Caudate nucleus (tissue), 63 donors: ENCODE measurements at places on chromosomes 7 and 10.

GRCh38 chr7:130938661-130939060 lies 204.7 kb upstream of the KLF14 start:
- DNase-seq = no peak

DNA sequence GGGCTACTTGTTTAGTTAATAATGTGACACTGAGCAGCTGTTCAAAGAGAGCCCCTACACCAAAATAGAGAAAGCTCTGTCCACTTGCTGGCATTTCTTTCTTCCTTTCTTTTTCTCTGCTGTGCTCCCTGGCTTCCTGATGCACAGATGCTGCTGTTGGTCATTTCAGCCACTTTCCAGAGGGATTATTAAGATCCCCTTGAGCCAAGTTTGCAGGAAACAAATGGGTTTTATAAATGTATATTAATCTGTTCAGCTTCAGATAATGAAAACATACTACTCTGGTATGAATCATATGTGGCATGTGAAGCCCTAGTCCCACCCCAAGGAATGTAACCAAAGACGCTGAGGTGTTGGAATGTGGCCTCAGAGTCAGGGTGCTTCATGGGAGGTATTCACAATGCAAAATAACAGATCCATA lies 638.2 kb upstream of the FZD8 start:
- DNase-seq = no peak

DNA sequence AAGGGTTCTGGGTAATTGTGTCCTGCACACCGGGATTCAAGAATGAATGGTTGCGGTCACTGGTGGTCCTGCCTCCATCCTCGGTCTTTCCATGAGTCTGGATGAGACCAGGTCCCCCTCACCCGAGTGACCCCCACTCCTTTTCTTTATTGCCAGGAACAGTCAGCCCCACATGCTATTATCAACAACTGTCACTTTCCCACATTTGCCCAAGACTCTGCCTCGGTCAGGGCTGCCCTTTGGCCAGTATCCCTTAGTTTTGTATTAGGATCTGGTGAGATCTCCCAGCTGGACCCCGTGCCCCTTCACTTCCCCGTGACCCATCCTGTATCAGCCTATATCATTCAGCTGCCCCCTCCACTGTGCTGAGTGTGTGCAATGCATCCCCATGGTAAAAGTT lies 288.3 kb downstream of the ADARB2 start:
- no peak for DNase-seq

DNA sequence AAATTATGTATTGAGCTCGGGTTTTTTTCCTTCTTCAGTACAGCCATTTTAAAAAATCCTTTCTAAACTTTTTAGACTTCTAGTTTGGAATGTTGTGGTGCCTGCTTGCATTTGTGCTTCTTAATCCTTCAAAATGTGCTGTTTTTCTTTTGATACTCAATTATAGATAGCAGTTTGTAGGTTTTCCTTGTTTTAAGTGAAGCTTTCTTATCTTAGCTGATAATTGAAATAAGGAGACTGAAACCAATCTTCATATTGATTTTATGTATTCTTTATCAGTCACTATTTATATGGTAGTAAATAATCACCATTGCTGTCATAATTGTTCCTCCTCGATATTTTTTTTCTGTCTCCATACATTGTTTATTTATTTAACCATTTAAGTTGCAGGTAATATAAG lies 56.6 kb downstream of the TAF3 start:
- no peak for DNase-seq

DNA sequence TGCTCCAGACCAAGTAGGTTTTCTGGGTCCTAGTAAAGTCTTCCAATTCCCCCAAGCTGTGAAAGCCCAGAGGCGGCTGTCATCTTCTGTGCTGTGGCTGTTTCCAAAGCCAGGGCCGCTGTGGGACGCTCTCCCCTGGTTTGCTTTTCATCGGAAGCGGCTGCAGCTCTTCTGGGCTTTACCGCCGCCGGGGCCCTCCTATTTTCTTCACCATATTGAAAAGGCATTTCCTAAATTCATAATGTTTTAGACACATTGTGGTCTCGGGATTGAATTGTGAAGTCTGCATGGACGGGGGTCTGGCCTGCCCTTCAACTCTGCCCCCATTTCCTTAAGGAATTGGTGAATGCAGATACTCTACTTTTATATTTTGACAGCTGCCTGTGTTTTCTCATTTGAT lies 551.4 kb upstream of the MGMT start:
- DNase-seq = no peak

DNA sequence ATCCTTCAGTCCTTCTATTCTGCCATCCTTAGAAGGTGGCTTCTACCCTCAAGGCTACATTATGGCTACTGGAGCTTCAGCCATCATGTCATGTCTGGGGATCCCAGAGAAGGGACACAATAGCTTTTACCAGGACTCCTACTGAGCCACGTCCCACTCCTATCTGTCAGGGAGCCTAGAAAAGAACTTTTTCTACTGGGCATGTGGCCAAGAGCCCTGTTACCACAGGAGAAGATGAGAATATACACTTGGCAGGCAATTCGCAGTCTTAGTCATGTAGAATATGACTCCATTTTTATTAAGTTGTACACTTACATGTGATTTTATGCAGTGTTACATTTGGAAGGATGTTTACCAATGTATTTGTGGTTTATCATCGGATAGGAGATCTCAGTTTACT lies 64.6 kb upstream of the KCNMA1 start:
- DNase-seq = no peak

DNA sequence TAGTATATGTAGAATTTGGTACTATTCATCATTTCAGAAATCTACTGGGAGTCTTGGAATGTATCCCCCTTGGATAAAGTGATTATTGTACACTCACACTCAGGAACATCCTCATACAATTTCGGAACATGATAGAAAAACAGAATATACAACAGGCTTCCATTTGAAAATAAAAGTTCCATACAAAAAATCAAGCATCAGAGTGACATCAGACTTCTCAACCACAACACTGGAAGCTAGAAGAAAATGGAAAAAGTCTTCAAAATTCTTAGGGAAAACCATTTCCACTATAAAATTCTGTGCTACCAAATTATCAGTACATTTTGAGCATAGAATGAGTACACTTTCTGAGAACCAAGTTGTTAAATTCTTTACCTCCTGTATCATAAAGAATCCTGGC lies 8.8 kb downstream of the LYZL1 start:
- no peak for DNase-seq

DNA sequence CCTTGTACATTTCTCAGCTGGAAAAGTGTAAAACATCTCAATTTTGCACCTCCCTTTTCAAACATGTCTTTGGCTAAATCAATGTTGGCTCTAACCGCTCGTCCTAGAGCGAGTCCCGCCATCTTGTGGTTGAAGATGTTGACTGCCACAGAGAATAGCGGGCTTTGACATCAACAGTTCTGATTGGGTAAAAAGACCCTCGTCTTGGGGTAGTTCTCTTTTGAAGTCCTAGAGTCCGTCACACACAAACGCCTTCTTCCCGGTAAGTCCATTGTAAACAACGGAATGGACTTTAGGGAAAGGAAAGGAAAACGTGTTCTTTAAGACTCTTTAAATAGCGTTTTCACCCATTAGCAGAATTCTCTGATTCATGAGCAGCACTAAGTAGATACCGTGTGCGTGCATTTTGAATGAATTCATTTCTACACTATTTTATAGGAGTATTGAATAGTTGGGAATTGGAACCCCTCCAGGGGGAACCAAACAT lies 452 bp upstream of the RPP30 start:
- peak; percentile 38 for DNase-seq

GRCh38 chr10:63819753-63820329 lies 298.6 kb downstream of the REEP3 start:
- no peak for DNase-seq

- DNase-seq = no peak
These were observed 359.4 kb upstream of the CELF2 start for GRCh38 chr10:10658172-10658785.

DNA sequence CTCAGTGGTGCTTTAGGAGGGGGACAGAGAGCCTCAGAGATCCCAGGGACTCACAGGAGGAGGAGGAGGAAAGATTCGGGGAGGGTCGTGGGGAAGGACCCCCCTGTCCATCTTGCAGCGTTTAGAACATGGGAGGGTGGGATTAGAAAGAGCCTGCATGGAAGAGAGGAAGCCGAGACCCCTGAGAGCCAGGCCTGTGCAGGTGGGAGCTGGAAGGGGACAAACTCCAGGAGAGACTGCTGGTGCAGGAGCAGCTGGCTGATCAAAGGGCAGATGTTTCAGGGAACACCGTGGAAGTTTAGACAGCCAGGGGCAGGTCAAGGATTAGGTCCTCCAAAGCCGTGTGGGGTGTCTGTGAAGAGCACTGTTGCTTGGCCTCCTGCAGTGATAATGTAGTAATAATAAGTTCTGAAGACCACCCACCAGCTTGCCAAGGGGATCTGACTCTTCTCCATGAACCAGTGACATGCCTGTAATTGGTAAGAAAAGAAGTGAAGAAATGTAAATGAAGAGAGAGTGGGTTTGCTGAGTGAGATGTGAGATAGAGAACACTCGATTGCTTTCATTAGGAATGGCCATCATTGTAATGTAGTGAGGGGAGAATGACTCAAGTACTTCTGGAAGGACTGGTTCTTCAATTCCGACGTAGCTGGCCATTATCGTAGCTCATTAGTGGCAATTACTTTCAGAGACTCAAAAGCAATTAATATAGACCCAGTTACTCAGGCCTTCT lies 425.6 kb downstream of the PAXIP1 start:
- DNase-seq = no peak

GRCh38 chr10:106312087-106312486 lies 852.4 kb downstream of the SORCS1 start:
- DNase-seq = no peak

DNA sequence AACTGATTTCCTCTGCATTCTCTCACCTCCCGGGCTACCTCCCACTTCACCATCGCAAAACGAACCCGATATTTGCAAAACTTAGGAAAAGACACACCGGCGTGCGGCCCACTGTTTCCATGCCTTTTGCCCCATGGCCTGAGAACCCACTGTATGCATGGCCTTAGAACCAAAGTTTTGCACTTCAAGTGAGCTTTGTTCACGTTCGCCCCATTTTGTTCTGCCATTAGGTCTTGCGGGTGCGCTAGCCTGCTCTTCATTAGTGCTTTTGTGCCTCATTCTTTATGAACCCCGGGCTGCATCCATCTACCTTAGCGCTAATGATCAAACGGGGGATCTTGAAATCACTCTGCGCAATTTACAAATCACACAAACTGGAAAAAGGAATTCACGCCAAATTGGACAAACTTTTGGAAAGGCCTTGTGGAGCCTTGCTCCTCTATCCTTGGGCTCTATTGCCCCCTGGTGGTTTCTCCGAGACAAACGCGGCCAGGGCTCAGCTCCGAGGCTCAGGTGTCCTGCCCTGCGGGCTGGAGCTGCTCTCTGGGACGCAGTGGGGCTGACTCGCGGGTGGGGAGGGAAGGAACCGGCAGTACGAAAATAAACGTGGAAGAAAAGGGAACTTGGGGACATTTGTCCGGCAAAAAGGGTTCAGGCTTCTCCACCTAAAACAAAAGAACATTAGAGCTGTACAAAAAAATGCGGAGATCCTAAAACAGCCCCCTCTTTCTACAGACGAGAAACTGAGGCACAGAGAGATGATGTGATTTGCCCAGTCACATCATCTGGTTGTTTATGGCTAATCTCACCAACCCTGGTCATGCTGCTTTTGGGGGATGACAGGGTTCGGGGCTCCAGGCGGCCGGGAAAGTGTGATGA lies 300.4 kb upstream of the NFE2L3 start:
- DNase-seq = peak; percentile 84

GRCh38 chr10:133474665-133475424 lies 21.1 kb downstream of the SCART1 start:
- no peak for DNase-seq

GRCh38 chr7:18997477-18998150 lies 119.8 kb downstream of the TWIST1 start:
- no peak for DNase-seq

GRCh38 chr7:108071551-108071950 lies 58.6 kb downstream of the LAMB4 start:
- DNase-seq = no peak

DNA sequence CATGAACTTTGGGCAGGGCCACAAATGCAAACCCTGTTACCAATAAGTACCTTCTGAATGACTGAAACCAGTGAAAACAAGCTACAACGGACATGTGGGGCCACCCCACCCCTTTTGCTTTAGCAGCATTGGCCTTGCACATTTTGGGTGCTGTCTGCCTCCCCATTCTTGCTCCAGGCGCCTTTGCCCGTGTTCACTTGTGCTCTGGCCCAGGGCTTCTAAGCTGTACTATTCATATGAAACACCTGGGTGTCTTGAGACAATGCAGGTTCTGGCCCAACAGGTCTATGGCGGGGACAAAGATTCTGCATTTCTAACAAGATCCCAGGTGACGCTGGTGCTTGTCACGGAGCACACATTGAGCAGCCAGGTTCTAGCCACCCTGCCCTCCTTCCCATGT lies 96.5 kb upstream of the SDK1 start:
- no peak for DNase-seq

DNA sequence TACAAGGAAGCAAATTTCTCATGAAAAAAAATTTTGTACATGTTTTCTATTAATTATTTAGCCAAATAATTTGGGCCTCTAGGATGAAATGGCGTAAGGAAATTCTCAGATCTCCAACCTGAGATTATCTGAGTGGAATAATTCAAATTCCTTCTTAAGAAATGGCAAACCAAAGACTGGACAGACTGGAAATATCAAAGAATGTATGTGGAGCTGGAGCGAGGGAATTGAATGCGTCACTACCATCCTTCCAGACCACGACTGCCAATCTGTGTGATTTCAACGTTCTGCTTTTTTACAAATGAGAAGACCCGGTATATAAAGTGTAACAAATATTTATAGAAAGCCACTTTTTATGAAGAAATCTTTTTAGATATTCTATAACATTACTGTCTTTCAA lies 12.4 kb upstream of the BLNK start:
- DNase-seq = no peak

GRCh38 chr10:88981435-88981834 lies 9.2 kb upstream of the FAS start:
- no peak for DNase-seq

GRCh38 chr7:111393011-111393754 lies 169.1 kb downstream of the IMMP2L start:
- no peak for DNase-seq

- DNase-seq = no peak
These were observed 103.6 kb upstream of the RNF32 start for GRCh38 chr7:156537006-156537405.

DNA sequence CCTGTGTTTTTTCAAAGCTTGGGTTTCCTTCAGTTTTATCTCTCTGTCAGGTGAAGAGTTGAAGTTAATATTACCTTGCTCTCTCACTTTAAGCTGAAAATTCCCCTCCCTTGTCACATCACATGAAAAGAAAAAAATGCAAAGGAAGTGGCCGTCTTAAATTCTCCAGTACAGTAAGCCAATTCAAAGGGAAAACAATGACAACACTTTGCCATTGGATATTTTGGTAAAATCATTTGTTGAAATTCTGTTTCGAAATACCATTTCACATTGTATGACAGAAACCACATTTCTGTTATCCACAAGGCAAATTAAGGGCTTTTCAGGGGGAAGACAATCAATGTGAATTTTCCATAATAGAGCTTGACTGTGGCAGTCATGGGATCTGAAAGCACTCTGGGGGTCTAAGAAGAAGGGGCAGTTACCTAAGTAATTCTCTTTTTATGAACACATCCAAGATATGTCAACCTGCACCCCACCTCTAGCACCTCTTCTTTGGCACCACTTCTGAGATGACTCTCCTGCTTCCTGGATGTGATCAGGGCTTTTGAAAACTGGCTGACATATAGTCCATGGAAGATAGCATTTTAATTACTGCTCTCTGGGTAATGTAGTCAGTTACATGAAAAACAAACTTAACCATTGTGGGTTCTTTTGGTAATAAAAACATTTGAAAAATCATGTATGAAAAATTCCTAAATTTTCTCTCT lies 63.8 kb downstream of the ENTPD1 start:
- no peak for DNase-seq
